ENCODE measurements at places on chromosomes 12 and 14.

GRCh38 chr12:47408171-47408871 is 297.5 kb downstream of the RPAP3 start:
- DNase-seq: no peak

GRCh38 chr12:45634273-45634917 is 95.1 kb upstream of the ARID2 start:
- DNase-seq: no peak

- no peak for DNase-seq
These were observed 19.3 kb downstream of the FMNL3 start for GRCh38 chr12:49687941-49688340.

DNA sequence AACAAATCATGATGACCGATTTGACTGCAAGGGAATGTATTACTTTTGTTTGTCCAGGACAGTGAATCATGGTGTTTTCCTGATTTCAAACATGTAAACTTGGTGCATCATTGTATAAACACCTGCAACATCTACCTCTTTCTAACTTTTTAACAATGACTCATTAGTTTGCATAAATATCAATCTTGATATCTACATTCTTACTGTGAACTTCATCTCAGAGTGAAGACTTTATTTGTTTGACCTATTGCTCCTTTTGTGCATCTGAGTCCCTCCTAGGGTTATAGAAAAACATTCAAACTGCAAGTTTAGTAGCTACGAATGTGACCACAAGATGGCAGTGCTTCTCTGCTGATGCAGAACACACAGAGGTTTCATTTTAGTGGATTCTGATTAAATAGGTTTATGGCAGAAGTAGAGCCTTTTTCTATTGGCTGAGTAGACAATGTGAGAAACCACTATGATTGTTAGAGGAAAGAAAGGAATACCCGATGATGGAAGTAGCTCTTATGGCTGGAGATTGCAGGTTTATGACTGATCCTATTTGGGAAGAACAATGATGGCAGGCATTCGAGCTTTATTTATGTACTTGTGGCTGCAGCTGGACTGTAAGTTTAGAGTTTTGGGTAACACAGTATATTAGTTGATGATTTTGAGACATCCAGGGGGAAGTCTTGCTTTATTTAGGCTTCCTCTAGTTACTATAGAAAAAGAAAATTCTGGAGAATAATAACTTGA is 244.2 kb upstream of the OR4E1 start:
- peak; percentile 36 for DNase-seq

DNA sequence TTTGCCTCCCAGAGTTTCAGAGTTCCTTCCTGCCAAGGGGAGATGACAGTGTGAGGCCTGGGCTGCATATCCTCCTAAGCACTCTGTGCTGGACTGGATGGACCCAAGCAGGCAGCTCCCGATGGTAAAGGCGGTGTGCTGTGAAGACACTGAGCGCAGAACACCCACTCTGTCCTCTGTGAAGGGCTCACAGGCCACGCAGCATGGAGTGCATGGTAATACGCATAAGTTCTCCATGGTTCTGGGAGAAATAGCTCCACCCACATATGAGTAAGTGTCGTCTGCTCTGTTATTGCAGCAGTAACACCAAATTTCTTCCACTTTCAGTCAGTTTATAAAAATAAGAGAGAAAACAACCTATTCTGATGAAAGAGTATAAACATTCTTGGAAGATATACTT is 55.8 kb downstream of the TMEM30B start:
- no peak for DNase-seq

DNA sequence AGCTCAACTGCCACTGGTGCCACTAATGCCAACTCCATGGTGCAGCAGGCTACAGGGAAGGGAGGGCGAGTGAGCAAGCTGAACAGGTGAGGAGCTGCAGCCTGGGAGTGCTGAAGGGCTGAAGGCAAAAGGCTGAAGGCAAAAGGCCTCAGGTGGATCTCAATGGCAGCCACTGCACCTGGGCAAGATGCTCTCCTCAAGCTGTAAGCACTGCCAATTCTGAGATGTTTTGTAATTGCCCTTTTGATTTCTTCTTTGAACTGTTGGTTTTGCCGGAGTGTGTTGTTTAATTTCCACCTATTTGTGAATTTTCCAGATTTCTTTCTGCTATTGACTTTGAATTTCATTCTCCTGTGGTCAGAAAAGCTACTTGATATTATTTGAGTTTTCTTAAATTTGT is 97.6 kb downstream of the PIK3C2G start:
- no peak for DNase-seq

DNA sequence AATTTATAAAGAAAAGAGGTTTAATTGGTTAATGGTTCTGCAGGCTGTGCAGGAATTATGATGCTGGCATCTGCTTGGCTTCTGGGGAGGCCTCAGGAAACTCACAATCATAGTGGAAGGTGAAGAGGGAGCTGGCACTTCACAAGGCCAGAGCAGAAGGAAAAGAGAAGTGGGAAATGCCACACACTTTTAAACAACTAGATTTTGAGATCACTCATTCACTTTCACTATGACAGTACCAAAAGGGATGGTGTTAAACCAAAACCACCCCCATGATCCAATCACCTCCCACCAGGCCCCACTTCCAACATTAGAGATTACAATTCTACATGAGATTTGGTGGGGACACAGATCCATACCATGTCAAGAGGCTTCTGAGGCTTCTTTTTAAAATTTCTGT is 62.6 kb downstream of the SLC38A4 start:
- DNase-seq: no peak

DNA sequence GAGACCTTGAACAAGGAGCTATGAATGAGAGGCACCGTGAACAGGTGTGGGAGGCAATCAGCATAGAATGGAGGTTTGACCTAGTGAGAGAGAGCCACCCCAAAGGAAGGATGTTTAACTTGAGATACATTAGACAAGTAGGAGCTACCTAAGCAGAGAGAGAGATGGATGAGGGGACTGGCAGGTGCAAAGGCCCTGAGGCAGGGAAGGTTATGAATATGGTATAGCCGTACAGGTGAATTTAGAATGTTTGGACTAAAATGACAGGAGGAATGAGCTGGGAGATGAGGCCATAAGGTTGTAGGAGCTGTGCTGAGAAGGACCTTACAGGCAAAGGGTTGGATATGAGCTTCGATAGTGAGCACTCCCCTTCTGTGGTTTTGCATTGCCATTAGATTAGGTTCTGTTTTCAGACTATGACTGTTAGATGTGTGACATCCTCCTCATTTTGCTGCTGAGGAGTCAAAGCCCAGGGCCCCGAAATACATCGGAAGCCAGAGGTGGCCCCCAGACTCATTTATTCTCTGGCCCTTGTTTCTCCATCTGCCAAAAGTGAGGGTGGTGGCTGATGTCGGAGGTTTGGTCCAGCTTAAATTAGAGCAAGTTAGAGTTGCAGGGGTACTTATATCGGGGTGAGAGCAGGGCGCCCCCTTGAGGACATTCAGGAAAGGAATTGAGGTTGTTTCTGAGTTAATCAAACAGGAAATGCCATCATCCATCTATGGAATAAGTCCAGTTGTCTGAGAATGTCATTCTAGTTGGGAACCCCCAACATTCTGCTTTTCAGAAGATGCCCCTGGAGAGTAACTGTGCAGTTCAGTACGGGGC is 29.4 kb downstream of the SLC24A4 start:
- no peak for DNase-seq

DNA sequence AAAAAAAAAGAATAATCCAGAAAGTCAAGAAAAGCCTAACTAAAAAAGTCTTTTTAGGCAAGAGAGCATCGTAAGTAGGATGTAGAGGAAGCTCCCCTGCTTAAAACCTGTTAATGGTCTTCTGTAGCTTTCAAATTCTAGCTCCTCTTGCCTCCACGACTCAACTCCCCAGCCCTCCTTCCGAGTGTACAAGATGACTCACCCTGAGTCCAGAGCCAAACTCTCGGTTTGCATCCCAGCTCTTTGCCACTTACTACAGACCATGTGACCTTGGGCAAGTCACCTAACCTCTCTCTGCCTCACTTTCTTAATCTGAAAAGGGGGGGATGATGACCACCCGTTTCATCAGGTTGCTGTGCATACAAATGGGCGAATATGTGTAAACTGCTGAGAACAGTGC is 460.4 kb downstream of the DPF3 start:
- no peak for DNase-seq

GRCh38 chr12:120961604-120962531 is 16.5 kb upstream of the HNF1A start:
- DNase-seq: no peak

GRCh38 chr14:81591266-81591665 is 57.6 kb upstream of the SEL1L start:
- DNase-seq: no peak

GRCh38 chr12:95102916-95103671 is 29.7 kb upstream of the NR2C1 start:
- DNase-seq: peak; percentile 59

DNA sequence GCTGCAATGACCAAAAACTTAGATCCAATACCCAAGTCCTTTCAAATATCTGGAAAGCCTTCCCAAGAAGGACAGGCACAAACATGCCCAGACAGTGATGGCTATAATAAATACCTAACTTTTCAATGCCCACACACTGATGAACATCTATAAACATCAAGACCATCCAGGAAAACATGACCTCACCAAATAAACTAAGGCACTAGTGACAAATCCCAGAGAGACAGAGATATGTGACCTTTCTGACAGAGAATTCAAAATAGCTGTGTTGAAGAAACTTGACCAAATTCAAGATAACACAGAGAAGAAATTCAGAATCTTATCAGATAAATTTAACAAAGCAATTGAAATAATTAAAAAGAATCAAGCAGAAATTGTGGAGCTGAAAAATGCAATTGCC is 38.7 kb upstream of the INSM2 start:
- DNase-seq: no peak
